Hematopoietic multipotent progenitor cell treated with erythropoietin and hydrocortisone succinate and interleukin-3 and kit ligand, for 17 days (in vitro differentiated cells): ENCODE measurements at places on chromosomes 7 and 10.

DNA sequence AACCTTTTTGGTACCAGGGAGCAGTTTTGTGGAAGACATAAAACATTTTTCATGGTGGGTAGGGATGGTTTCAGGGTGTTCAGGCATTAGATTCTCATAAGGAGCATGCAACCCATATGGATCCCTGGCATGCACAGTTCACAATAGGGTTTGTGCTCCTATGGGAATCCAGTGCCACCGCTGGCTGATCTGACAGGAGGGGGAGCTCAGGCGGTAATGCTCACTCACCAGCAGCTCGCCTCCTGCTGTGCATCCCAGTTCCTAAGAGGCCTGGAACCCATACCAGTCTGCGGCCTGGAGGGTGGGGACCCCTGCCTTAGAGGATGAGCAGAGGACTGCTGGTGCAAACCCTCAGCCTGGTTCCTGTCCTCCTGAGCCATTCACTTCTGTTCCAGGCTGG is 561.7 kb downstream of the SDK1 start:
- DNase-seq = no peak

DNA sequence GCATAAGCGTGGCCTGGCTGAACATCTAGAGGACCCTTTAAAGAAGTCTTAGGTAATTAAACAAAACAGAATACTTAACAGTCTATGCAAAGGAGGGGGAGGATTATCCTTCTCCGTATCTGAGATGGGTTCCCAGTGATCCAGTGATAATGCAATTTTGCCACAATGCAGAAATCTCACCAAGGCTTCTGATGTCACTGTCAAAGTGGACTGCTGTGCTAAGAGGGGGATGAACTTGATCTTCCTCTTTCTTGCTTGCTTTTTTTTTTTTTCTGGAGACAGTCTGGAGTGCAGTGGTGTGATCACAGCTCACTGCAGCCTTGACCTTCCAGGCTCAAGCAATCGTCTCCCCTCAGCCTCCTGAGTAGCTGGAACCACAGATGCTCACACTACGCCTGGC is 30.8 kb downstream of the GATA3 start:
- DNase-seq = no peak

DNA sequence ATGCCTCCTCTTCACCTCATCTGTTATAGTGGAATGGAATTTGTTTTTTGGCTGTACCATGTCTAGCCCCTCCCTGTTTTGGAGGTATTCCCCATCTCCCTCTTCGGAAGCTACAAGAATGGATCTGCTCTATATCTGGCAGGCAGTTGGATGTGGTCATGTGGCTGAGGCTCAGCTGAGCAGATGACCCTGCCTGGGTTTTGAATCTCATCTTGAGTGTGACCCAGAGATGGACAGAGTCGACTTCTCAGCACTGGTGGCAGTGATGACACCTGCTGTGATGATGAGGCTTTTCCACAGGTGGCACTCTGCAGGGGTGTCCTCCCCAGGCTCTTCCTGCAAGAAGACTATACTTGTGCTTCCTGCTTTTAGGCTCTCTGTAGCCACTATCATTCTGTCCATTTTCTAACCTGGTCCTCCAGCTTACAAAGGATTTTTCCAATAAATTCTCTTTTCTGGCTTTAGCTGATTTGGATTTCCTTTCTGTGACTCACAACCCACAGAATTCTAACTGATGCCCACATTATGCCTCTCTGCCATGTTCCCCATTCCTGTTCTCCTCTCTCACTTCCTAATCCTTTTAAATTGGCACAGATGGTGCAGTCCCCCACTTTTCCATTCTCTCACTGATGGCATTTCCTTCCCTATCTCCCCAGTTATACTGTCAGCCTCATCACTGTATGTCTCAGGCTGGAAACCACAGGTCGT is 7.5 kb upstream of the ARHGAP22 start:
- no peak for DNase-seq

GRCh38 chr10:4194231-4194630 is 409.2 kb upstream of the KLF6 start:
- DNase-seq = no peak

DNA sequence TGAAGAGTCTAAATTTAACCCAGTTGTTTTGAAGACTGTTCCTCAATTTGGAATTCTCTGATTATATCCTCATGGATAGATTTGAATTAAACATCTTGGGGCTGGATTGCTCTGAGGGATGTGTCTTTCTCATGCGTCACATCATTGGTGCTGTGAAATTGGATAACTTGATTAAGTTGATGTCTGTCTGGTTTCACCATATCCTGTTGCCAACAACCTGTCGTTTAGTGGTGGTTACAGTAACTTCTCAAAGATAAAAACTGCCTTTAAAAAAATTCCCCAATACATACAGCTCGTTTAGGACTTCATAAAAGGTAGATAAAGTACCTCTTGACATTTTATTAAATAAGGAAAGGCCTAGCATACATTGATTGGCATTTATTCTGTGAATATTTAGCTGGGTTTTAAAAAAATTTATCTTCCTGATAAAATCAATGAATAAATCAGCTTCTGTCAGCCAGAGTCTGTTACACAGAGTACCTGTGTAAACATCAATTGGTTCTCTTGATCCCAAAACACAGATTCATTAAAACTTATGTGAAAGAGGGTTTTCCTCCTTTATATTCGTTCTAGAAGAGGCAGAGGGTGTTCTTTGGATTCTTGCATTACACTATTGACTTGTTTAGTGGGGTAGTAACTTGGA is 10.5 kb downstream of the CRCP start:
- no peak for DNase-seq

GRCh38 chr7:23211589-23211988 is 29.7 kb downstream of the NUP42 start:
- DNase-seq = no peak
